ENCODE measurements at places on chromosomes 13 and 19.

DNA sequence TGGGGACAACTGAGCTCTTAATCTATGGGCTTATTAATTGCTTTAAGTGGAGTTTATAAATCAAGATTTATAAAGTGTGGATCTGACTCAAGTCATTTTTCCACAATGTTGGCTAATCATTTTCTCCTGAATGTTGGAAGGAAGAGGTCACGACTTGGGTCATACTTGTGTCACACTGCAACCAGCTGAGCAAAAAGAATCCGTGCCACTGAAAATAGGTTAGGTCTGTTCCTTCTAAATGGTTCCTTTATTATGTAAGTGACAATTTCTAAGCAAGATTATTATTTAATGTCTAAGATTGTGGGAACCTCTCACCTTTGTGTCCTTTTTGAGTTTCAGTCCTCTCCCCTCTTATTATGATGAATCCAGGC is 178.6 kb downstream of the SHISA2 start:
- no peak for DNase-seq

DNA sequence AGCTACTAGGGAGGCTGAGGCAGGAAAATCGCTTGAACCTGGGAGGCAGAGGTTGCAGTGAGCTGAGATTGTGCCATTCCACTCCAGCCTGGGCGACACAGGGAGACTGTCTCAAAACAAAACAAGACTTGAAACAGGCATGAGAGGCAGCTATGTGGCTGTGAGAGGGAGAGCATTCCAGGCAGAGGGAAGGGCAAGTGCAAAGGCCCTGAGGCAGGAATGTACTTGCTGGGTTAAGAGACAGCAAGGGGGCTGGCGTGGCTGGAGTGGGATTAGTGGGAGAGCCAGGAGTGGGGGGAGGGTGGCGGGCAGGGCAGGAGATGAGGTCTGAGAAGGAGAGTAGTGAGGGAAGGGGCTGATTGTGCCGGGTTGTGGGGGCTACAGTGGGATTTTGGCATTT is 21.3 kb downstream of the EXOC3L2 start:
- DNase-seq: no peak

DNA sequence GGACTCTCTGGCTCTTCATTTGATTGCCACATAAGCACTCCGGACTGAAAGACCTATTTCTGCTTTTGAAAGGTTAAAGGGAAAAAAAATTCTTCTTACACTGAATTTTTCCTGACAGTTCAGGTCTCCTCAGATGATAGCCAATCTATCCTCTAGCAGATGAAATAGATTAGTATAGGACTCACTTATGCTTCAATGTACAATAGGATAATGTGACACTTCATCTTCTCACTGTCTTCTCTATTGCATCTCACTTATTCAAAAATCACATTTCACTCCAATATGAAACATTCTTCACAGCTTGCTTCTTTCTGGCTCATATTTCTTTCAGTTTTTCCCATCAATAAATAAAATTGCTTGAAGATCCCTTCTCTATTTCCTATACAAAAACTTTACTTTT is 860.9 kb upstream of the SLITRK6 start:
- no peak for DNase-seq

DNA sequence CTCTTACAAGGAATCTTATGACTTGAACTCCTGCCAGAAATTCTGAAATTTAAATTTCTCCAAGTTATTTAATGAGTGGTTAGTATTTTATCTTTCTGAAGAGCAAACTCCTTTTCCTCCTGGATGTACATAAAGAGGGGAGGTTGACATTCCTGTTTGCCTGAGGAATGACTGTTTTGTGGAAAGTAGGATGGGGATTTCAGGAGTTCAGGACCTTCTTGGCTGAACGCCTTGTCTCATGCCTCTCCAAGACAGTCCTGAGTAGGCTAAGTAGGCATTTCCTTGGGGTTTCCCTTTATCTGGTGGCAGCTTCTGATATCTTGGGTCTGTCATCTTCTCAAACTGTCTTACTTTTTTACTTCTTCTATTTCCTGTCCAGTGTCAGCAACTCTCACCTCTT is 356.6 kb downstream of the TDRD3 start:
- DNase-seq: no peak

GRCh38 chr19:33376423-33376822 is 2.9 kb downstream of the CEBPG start:
- no peak for DNase-seq

GRCh38 chr13:52353193-52353592 is 52.8 kb downstream of the THSD1 start:
- DNase-seq: no peak

GRCh38 chr19:54206030-54206830 is 5.6 kb downstream of the RPS9 start:
- DNase-seq: no peak

- DNase-seq: no peak
Measured at GRCh38 chr19:36847968-36848367, 2.7 kb upstream of the ZNF345 start.

DNA sequence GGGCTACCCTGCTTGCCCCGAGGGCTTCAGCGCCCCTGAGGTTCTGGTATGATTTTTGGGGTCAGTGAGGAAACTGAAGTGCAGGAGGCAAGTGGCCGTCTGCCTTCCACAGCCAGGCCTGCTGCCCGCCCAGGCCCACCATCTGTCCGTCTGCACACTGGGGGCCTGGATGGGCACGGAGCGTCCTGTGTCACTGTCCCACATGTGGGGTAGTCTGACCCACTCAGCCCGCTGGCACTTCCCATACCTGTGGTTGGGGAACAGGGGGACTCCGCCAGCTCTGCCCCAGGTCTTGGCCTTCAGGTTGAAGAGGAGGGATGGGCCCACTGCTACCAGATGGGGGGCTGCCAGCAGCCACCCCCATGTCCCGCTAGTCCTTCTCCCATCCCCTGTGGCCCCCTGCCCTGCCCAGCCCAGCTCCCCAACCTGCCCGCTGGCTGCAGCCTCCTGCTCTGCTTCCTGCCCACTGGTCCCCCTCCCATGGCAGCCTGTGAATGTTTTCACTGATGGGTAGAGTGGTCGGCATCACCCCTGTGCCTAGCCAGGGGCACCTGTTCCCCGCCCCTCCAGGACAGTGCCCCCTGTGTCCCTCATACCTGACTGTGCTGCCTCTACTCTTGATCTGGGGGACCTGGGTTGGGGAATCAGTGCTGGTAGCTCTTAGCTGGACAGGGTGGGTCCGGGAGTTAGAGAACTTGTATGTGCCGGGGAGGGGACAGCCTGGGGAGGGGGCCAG is 9.5 kb downstream of the PIAS4 start:
- DNase-seq: no peak

- DNase-seq: no peak
Measured at GRCh38 chr13:108276060-108276459, 6.5 kb downstream of the TNFSF13B start.

DNA sequence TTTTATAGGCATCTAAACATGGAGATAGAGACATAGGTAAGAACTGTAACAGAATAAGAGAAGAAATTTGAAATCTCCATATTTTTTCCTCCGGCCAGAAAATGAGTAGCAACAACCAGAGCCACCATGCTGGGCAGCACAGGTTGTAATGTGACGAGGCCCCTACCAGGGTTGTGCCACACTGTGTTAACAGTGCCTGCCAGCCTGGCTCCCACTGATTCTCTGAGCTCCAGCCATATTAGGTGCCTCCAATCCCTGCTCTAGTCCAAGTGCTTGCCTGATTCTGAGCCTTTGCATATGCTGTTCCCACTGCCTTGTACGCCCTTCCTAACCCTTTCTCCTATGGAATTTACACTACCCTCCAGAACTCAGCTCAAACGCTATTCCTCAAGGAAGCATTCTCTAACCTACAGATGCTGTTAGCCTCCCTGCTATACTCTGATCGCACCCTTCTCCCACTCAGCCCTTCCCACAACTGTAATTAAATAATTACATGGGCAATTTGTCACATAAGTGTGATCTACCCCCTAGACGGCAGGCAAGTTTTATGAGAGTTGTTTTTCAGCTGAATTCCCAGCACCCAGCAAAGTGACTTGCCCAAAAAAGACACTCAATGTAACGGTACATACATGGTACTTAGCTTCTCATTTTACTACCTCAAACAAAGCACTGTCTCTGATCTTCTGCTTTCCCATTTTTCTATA is 37.6 kb upstream of the STARD13 start:
- no peak for DNase-seq

- no peak for DNase-seq
Measured at GRCh38 chr19:48796298-48797083, 14.3 kb downstream of the BCAT2 start.

GRCh38 chr13:75372923-75373841 is 108.8 kb downstream of the TBC1D4 start:
- DNase-seq: no peak

- no peak for DNase-seq
Measured at GRCh38 chr13:110381029-110381360, 73.9 kb downstream of the COL4A2 start.

DNA sequence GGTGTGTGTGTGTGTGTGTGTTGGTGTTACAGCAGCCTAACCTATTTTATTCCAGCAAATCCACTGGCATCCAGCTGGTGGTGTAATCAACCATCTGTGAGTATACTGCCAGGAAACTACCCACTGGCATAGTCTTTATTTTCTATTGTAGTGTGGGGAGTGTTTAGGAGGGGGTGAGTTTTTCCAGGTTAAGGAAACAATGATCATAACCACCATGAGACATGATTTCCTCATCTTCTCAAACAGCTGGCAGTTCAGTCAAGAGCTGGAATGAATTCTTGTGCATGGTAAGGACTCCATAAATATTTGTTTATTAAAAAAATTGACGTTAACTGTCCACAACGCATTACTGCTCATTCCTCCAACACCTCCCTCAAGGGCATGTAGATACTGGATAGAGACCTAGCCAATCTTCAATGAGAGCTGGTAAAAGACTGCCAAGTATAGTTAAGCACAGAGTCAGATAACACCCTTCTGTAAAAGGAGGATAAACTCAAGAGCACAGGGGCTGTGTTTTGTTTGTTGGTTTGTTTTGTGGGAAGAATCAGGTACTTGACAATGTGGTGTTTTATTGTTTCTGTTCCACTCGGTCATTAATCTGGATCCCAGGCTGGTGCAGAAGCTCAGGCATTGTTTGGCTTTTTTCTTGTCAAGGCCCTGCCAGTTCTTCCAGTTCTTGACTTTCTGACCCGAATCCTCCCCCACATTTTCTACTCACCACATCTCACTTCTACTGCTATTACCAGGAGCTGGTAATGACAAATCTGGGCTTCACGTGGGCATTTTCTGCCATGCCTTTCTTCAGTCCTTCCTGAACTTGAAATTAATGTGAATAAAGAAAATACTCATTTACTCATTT is 31.6 kb upstream of the SLC46A3 start:
- no peak for DNase-seq

DNA sequence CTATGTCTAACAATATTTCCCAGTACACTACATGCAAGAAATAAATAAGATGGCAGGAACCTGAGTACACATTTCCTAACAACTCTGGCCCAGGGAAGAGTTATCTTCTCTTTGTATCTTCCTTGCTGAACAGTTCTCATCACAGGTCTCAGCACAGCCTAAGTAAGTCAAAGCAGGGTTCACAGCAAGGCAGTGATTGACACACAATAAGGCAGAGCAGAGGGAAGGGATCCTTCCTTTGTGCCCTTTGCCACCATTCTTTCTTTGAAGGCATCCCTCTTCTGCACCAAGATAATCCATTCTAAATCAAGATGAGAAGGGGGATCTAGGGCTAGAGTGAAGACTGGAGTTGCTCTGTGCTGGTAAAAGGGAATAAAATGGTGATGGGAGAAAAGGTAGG is 73.4 kb upstream of the TRPC4 start:
- no peak for DNase-seq

- no peak for DNase-seq
Measured at GRCh38 chr19:33624586-33624985, 2.8 kb downstream of the CHST8 start.

DNA sequence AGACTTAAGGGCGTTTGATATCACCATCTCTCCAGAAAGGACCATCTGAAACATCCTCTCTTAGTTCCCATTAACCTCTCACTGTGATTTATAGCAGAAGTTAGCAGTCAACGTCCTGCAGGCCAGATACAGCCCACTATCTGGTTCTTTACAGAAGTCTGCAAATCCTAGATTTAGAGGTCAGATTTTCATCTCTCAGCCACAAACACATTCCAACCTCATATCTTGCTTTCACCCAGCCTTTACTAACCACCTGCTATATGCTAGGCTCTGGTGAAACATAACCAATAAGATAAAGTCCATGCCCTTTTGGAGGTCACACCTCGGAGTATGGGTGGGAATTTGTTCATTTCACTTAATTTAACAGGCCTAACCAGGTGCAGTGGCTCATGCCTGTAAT is 76.8 kb upstream of the CACNA1A start:
- no peak for DNase-seq

DNA sequence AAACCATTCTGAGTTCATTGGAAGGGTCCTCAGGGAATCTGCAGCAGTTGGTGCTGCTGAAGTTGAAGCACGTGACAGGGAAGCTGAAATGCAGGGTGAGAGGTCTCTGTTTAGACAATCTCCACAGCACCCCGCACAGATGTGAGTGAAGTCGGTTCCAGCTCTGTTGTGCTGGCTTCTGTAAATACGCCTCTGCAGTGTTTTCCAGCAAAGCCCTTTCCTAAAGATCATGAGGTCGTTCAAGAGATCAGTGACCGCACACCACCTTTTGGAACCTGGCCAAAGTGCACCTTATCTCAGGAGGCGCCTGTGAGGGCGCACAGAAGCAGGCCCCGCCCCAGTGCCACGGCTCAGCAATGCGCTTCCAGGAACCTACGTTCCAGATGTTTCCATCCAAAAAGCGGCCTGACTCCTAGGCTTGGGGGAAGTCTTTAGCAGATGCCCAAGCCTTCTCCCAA is 10.8 kb downstream of the CUL4A start:
- DNase-seq: no peak

GRCh38 chr13:99655351-99656091 is 154.2 kb downstream of the TM9SF2 start:
- DNase-seq: no peak

DNA sequence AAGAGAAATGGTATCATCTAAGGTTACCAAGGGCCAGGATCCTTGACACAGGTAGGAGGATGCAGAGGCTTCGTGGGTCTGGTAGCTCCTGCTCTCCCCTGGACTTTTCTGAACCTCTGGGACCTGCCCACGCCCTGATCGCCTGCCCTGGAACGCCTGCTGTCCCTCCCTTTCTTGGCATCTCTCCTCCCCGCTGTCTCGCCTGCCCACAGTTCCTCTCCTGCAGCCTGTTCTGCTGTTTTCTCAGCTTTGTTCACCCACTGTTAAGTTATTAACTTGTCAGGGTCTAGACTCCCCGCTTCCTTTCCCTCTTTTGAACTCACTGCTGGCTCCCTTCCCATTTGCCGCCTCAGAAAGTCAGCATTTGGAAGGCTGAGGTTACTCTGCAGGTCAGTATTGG is 19.8 kb downstream of the SERP2 start:
- no peak for DNase-seq

DNA sequence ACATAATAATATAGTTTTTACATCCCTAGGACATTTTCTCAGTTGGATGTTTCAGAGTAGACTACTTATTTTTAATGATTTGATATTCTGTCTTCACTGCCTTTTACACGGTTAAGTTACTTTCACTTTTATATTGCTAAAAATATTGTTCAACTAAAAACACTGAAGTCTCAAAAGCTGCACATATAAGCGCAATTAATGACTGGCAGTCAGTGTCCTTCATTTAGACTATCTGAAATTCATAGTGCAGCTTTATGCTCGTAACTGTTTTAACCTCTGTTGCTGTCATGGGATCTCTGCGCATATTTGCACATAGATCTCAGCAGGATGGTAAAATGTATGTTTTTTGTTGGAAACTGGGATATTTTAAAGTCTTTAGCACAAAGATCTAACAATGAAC is 864.3 kb downstream of the SLITRK6 start:
- DNase-seq: no peak

GRCh38 chr13:77412116-77412635 is 85.3 kb upstream of the MYCBP2 start:
- no peak for DNase-seq
